Bronchial smooth muscle cell (primary cell): ENCODE measurements at places on chromosomes 5 and 9. TPM values are rescaled to one million over a fixed set of nuclear protein-coding genes. Genes with fewer than 3 reads are reported as not detected.

Gene SPINK4
- total RNA-seq: 0.95 TPM in 1 of 2 replicates, not detected in the other

Gene TAS2R1
- not detected in 2 replicates for total RNA-seq

Gene FOXD4L6
- total RNA-seq: under 0.01 TPM in 1 of 2 replicates, not detected in the other

Gene LCP2
- total RNA-seq: not detected in 2 replicates

Gene PGGT1B
- 10.7 and 15.6 TPM in 2 replicates for total RNA-seq

Gene MEF2C
- total RNA-seq: 6.9 and 19.1 TPM in 2 replicates

Gene TLR4
- 2.2 and 5.8 TPM in 2 replicates for total RNA-seq

Gene FBXL17
- 10.6 and 12.1 TPM in 2 replicates for total RNA-seq

Gene TMEM174
- not detected in 2 replicates for total RNA-seq

Gene FBP1
- total RNA-seq: not detected in 2 replicates

Gene FCN2
- not detected in 2 replicates for total RNA-seq

Gene RICTOR
- total RNA-seq: 18.3 and 22.5 TPM in 2 replicates

Gene AK3
- 75.3 and 75.5 TPM in 2 replicates for total RNA-seq

Gene KIF4B
- under 0.01 and 0.09 TPM in 2 replicates for total RNA-seq

Gene SLC45A2
- under 0.01 TPM in 1 of 2 replicates, not detected in the other for total RNA-seq

Gene IFNB1
- total RNA-seq: not detected in 2 replicates

Gene TICAM2
- 3.0 and 4.1 TPM in 2 replicates for total RNA-seq

Gene MAST4
- total RNA-seq: 3.9 and 13.7 TPM in 2 replicates

Gene IL9
- not detected in 2 replicates for total RNA-seq

Gene IFNA21
- not detected in 2 replicates for total RNA-seq

Gene GPR151
- not detected in 2 replicates for total RNA-seq
